ENCODE measurements at places on chromosomes 1 and 21.

DNA sequence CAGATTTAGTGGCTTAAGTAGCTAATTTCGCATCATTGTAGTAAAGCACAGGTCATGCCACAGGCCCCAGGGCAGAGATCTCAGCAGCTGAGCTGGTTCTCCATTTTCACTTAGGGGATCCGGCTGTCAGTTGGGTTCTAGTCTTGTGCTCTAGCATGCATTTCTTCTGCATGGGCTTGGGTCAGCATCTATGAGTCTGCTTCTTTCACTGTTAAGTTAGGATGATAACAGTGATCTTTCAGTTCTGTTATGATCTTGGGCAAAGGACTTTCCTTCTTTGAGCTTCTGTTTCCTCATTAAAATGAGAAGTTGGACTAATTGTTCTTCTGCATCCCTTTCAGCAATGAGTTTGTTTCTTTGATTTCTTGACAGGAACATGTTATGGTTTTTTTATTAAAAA, 123.6 kb upstream of the DNAH14 start:
- DNase-seq: no peak

GRCh38 chr1:203512517-203512847, 18.5 kb downstream of the OPTC start:
- DNase-seq: no peak

DNA sequence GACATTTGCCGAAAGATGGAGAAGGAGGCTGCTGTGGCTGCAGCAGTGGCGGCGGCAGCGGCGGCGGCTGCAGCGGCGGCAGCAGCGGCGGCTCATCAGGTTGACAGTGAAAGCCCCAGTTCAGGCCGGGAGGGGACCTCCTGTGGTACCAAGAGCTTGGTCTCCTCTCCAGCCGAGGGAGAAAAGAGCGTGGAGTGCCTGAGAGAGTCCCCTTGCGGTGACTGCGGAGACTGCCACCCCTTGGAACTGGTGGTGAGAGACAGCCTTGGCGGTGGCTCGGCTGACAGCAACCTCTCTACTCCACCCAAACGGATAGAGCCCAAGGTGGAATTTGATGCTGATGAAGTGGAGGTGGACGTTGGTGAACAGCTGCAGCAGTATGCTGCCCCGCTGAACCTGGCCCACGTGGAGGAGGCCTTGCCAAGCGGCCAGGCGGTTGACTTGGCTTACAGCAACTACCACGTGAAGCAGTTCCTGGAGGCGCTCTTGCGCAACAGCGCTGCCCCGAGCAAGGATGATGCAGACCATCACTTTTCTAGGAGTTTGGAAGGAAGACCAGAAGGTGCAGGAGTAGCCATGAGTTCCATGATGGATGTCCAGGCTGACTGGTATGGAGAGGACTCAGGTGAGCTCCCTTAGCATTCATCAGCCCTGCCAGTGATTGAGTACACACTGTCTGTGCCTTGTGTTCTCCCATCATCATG, 6.3 kb downstream of the ZBTB8B start:
- no peak for DNase-seq

DNA sequence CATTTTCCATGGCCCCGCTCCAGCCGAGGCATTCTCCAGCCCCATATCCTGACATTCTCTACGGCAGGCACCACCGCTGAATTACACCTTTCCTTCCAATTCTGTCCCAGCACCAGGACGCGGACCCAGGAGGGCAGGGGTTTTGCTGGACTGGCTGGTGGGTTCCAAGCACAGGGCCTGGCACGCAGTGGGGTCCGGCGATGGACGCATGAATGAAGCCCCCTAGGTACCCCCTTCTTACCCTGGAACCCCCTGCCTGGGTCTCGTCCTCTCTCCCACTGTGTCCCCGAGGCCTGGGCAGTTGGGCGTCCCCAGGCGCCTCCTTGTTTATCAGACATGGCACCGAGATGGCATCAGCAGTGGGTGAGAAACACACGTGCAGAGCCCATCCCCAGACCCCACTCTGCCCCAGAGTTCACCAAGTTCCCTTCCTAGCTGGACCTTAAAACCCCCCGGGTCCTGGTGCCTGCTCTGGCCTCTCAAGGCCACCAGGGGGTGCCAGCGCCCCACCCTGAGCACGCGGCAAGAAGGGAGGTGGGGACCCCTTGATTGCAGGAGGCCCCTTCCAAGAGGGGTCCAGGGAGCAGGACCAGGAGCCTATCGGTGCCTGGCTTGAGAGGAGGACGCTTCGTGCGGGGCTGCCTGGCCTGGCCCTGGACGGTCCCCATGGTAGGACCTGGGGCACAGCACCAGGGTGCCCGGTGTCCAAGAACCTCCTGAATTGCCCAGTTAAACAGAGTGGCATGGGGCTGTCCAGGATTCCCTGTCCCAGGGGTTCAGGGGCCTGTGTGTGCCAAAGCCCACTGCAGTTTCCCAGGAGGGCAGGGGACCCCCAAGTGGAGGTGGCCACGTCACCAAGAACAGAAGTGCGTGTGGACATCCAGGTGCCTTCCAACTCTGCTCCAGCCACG, 46.1 kb downstream of the MEGF6 start:
- DNase-seq: no peak

GRCh38 chr1:224777180-224777579, 152.3 kb upstream of the DNAH14 start:
- DNase-seq: no peak

DNA sequence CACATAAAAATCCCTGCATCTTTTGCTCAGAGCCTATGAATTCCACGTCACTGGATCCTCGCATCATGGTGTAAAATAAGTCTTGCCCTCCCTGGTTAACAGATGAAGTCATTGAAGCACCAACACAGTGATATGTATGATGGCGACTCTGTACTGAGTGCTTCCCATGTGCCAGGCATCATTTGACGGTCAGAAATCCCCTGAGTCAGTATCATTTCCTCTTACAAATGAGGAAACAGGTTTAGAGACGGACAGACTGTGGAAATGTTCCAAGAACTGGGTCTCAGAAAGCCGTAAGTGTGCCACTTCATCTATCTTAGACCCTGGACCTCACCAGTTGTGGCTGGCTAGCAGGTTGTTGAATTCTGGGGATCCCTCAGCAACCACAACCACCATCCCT, 5.1 kb upstream of the OLFML2B start:
- DNase-seq: peak; percentile 53

DNA sequence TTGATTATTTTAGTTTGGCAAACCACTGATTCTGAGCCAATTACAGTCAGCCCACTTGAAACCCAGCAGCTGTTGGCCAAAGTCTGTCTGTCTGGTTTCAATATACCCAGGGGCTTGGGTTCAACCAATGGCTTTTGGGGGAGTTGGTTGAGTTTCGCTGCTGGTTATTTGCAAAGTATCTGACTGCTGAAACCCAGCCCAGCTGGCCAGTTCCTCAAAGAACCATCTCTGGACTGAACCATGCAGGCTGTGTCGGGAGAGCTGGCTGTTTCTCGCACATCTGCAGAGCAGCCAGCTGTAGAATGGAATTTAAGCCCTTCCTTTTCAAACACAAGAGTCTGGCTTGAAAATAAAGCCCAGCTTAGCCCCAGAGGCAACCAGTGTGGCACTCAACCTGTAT, 66.0 kb upstream of the PAX7 start:
- no peak for DNase-seq

- DNase-seq: peak; percentile 49
Measured at GRCh38 chr1:9628541-9629444, 22.7 kb upstream of the PIK3CD start.

DNA sequence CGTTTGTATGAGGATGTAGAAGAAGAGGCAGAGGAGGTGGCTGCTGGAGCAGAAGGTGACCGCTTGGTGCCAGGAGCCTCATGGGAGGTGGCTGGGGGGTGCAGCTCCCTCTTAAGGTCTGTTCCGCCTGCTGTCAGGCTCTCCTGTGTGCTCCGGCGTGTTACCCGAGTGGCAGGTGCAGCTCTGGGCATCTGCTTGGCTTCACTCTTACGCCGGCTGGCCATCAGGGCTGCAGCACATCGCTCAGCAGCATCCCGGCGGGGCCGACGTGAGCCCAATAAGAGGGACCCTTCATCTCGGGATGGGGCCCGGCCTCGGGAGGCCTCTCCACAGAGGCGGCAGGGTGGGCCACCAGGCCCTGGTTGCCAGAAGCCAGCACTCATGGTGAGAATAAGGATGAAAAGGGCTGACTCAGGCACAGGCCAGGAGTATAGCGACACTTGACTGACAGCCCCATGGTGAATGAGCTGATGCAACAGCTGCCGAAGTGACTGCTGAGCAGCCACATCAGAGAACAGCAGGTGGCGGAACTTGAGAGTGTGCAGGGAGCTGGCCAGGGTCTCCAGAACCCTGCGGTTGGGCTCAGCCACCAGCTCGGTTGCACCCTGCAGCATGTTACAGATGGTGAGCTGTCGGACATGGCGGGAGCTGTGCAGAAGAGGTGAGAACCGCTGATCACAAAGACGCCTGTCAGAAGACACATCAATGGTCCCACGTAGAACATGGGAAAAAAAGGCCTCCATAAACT, 17.5 kb downstream of the LRRC41 start:
- DNase-seq: no peak

- DNase-seq: peak; percentile 18
Measured at GRCh38 chr21:32096411-32096810, 182.4 kb downstream of the MIS18A start.

- no peak for DNase-seq
Measured at GRCh38 chr1:30085811-30086770, 637.3 kb downstream of the MATN1 start.

GRCh38 chr1:3186526-3186921, 117.5 kb downstream of the PRDM16 start:
- DNase-seq: no peak

- no peak for DNase-seq
Measured at GRCh38 chr1:233268389-233269022, 27.0 kb downstream of the PCNX2 start.

GRCh38 chr1:108661030-108661609, at the start of gene HENMT1:
Gene HENMT1, minus strand, starts transcription at chr1:108661093. Its CDS starts 1,209 bp downstream, at chr1:108659884.
- peak; percentile 43 for DNase-seq

DNA sequence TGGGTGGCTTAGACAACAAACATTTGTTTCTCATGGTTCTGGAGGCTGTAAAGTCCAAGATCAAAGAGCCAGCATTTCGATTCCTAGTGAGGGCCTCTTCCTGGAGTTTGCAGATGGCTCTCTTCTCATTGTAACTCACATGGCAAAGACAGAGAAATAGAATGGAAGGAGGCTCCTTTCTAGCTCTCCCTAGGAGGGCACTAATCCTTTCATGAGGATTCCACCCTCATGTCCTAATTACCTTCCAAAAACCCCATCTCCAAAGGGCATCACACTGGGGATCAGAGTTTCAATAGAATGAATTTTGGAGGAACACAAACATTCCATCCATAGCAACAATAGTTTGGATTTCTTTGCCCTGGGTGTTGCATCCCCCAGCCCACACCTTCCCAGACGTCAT, 247.3 kb downstream of the TTLL7 start:
- DNase-seq: no peak

DNA sequence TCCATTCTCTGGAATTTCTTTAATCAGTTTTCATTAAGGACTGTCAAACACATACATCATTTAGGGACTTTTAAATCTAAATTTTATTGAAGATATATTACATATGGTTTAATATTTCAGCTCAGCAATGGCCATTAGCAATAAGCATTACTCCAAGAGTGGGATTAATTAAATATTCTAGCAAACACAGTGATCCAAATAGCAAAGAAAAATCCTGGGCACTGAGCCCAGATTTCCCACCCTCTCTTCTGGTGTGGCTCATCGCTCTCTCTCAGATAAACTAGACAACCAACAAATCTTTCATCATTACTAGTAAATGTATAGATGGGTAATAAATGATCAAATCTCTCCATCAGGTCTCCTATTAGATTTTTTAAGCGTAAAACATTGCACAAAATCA, 53.5 kb upstream of the FOXD3 start:
- no peak for DNase-seq

GRCh38 chr21:39513735-39514134, 62.0 kb downstream of the SH3BGR start:
- DNase-seq: no peak

- no peak for DNase-seq
Measured at GRCh38 chr1:219534991-219535390, 77.9 kb downstream of the ZC3H11B start.

GRCh38 chr1:231761747-231762541, 135.4 kb downstream of the DISC1 start:
- peak; percentile 60 for DNase-seq

DNA sequence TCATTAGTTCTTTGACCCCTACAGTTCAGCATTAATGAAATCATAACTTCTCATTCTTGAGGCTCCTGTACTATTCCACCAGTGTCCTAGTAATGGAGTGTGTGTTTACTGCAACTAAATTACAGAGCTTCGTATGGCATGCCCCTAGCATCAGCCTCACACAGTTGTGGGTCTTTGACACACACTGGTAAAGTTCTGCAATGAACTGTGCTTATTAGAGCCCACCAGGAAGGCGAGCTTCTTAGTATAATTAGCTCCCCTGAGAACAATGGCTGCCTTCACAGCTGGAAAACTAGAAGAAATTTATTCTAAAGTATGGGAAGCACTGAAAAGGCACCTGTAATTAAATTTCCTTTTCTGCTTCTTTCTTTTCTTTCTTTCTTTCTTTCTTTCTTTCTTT, 251.1 kb upstream of the RGS18 start:
- DNase-seq: no peak

DNA sequence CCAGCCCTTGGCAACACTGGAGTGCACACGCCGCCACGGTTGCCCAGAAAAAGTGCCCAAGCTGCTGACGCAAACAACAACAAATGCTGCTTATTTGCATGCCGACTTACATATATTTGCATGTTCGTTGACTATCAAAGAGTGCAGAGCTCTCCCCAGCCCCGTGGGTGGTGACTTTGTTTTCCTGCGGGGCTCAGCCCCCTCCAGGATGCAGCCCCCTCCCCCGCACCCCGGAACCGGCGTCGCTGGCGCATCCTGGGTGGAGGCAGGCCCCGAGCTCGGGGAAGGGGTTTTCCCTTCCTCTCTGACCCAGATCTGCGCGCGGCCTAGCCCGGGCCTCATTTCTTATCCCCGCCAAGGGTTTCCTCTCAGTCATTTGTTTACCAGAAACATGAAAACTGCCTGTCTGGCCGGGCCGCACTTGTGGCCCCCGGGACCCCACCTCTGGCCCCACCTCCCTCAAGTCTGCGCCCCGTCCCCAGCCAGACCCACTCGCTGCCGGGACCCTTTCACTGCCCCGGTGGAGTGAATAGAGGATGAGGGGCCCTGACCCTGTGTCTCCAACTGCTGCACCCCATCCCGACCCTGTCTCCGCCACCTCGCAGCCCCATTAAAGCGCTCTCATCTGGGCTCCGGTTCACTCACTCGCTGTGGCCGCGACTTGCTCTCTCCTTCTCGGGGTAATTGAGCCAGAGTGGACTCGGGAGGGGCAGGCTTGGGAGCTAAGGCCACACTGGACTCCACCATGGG, 5.5 kb downstream of the TNFRSF25 start:
- no peak for DNase-seq

- DNase-seq: no peak
Measured at GRCh38 chr1:177106196-177106595, 58.3 kb downstream of the ASTN1 start.

DNA sequence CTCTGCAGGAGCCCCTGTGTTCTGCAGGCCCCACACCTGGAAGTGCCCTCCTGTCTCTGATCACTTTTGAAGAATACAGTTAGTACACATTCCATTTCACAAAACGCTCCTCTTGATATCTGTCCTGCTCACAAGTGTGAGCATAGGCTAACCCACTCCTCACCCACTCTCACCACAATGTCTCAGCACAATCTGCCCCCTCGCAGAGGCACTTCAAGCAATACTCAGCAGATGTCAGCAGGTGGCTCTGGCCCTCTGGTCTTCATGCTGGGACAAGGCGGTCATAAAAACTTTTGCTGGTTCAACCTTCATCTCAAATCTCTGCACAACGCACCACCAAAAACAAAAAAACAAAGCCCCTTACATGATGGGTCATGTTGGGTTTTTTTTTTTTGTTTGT, 671.2 kb downstream of the MATN1 start:
- DNase-seq: no peak

Data from HL-60 (cell line).